ENCODE measurements at places on chromosomes 5 and 9.

GRCh38 chr5:668283-668995, 24.7 kb downstream of the TPPP start:
- no peak for DNase-seq

DNA sequence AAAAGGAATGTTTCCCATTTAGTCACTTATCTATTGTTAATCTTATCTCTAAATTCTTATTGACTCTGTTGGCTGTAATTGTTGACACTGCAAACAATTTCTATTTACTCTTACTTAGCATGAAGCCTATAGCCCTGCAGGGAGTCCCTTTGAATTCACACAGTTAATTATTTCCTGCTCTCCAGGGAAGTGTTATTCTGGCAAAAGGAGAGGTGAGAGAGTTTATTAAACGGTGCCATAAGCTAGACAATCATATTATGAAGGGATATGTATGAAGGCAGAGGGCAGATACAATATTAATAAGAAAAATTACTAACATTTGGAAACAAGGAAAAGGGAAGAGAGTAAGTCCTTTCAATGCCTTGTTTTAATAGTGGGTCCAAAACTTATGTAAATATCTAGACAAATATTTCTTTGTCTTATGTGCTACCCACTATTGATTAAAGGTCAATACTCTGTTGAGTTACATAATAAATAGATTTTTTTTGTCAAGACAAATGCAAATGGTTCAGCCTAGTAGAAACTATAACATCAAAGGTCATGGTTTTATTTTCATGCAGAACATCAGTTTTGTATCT, 107.1 kb downstream of the CDH18 start:
- DNase-seq: no peak

DNA sequence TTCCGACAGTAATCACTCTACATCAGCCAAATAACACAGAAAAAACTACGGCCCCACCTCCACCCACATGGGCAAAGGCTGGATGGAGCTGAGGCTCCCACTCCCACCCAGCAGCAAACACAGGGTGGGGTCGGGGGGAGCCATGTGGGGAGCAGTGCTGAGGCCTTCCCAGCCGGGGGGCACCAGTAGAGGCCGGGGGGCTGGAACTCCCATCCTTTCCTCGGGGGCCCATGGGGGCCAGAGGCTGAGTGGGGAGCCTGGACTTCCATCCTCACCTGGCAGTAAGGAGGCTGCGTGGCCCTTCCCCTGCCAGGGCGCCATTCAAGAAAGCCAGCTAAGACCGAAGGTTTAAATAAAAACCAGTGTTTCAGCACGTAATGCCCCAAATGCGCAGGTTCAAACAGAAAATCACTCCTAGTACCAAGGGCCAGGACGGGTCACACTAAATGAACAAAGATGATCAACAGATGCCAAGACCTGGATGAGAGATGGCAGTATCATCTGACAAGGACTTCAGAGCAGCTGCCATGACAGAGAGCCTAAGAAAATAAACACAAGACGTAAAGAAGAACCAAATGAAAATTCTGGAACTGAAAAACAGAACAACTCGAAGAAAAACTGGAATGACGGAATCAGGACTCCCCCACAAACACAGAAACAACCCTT, 9.4 kb downstream of the CCDC127 start:
- no peak for DNase-seq

GRCh38 chr9:135501261-135502167, 1.0 kb downstream of the MRPS2 start:
- peak; percentile 62 for DNase-seq

DNA sequence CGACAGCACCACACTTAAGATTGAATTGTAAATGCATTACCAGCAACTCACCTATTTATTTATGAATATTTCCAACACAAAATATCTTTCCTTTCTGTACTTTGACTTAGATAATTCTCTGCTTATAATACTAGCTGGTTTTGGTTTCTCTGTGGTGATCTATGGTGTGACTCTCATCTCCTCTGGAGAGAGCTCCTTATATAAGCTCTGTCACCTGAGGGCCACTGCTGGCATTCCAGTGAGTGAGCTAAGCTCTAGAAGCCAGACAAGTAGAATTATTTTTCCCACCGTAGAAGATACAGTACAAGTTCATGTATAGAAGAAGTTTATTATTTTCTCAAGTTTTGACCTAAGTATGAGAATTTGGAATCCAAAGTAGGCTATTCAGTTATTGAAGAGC, 111.5 kb downstream of the CDC42SE2 start:
- DNase-seq: no peak

GRCh38 chr9:95103871-95104580, 213.5 kb downstream of the FANCC start:
- no peak for DNase-seq

DNA sequence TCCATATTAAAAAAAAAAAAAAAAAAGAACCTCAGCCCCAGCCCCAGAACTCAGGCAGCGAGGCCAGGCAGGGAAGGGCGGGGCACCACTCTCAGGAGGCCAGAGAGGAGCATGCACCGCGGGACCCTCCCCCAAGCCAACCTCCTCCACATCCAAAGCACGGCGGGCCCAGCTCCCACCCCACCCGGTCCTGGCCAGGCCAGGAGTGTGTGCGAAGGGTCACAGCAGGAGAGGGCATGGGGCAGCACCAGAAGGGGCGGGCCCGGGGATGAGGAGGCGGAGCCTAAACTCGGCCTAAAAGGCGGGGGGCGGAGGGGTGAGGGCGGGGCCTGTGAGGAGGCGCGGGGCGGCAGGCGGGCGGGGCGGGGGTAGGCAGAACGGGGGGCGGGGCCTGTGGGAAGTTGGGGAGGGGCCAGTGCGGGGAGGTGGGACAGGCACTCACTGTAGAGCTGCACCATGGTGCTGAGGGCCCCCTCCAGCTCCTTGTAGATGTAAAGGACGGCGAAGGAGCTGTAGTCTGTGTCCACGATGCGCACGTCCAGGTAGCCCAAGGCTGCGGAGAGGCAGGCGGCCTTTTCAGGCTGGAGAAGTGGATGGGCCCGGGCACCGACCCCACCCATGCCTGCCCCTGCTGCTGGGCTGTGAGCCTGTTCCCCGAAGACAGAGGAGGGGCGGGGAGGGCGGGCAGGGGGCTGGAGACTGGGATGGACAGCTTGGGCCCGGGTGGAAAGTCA, 1.2 kb downstream of the LCN15 start:
- DNase-seq: peak; percentile 32
